Activated naive CD8-positive, alpha-beta T cell treated with anti-CD3 and anti-CD28 coated beads for 36 hours (primary cell): ENCODE measurements at places on chromosomes 3 and 15. TPM values are rescaled to one million over a fixed set of nuclear protein-coding genes. Genes with fewer than 3 reads are reported as not detected.

The RHOV gene
- 0.45 TPM for total RNA-seq

The FBXL22 gene
- total RNA-seq: 0.52 TPM

The UBR1 gene
- 31.3 TPM for total RNA-seq

The RAB43 gene
- 36.9 TPM for total RNA-seq

The TMEM40 gene
- not detected for total RNA-seq

The OR5K2 gene
- not detected for total RNA-seq
